ENCODE measurements at places on chromosomes 6 and 20.
A peak's percentile ranks its signal among the peaks of the same experiment; 100 is the strongest.

GRCh38 chr6:139531148-139532115 is 157.0 kb upstream of the CITED2 start:
- no peak for DNase-seq

GRCh38 chr6:75643173-75643572 is 41.5 kb downstream of the SENP6 start:
- DNase-seq: no peak

- no peak for DNase-seq
Measured at GRCh38 chr6:98877250-98877649, 42.9 kb downstream of the POU3F2 start.

- DNase-seq: no peak
Measured at GRCh38 chr6:129696028-129696418, 14.0 kb downstream of the ARHGAP18 start.

DNA sequence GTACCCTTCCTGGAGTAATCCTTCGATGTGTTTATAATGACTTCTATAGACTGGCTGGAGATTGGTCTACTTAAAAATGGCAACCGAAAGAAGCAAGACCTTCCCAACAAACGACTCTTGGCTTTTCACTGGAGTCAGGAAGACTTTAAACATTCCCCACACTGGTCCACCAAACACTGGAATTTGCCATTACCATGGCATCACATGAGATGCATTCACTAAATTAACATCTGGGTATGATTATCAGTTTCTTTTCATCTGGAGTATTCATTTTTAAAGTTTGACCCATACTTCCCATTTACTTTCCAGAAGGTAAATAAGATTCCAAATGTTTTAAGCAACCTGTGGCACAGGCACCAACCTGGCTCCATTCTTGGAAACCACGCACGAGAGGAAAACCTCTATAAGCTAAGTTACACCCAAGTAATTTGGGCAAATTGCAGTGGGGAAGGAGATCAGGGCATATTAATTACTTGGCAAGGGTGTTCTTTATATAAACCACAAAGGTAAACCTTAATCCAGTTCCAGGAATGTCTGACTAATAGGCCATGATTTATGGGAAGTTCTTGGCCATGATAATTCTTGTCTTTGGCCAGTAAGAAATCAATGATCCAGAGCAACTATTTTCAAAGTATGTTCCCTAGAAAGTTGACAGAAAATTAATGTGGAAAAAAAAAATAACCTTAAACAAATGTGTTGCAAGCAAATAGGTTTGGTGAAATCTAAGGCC is 190.0 kb upstream of the COL21A1 start:
- no peak for DNase-seq

DNA sequence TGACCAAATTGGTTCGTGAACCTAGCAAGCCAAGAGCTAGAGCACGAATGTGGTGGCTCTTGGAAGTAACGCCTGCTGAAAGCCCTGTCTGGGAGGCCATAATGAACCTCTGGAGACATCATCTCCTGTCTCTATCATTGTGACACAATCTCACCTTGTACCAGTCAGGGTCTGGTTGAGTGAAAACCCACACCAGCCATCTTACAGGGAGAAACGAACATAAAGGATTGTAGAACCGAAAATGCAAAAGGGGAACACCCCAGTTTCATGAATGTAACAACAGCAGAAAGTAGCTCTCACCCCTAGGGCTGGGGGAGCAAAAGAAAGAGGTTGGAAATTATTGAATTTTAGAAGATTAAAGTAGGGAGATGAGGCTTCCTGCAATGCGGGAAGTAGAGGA is 50.9 kb upstream of the TAB2 start:
- no peak for DNase-seq

GRCh38 chr20:17615645-17616479 is 46.0 kb downstream of the DSTN start:
- no peak for DNase-seq

DNA sequence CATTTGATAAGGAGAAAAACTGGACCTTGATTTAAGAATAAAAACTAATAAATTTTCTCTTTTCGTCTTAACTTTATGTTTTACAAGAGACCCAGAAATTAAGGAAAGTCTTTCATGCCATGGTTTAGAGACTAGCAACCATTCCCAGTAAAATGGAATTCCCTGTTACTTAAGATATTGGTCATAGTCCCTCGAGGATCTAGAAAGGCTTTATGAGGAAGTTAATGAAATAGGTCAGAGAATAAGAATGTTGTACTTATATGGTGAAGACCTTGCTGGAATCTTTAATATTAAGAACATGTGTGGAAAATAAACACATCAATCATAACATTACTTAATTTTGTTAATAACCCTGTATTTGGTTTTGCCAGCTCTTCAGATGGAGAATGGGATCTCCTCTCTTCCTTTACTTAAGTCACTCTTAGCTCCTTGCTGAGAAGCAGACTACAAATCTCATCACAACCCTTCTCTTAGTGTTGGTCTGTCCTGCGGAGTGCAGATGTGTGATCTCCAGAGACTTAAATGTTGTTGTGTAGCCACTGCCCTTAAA is 382.9 kb downstream of the QKI start:
- DNase-seq: no peak

DNA sequence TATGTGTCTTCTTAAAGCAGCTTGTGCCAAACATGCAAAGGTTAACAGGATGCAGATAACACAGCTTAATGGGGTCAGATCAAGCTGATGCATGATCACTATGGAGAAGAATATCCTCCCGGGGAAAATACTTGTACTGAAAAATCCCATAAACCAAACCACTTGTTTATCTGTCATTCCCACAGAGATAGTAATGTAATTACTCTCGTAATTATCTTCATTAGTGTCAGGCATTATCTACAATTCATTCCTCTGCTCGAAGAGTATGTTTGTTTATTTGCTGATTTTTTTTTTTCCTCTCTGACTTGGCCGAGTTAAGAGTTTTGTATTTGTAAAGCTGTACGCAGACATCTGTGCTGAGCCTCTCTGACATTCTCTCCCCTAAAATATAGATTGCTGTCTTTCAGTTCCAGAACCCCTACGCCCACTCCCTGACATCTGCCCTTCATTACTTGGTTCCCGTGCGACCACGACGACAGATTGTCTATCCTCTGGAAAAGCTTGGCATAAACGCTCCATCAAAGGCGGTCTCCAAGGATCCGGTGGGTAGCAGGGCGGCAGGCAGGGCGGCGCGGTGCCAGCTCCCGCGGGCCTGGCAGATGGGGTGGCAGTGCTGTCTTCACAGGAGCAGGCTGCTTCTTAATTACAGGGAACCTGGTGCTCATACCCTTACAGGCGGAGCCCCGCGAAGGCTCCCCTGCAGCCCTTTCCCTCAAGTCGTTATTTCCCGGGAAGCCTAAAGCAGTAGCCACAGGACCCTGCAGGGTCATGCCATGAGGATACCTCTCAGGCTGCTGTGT is 147.2 kb downstream of the CFAP61 start:
- DNase-seq: no peak

DNA sequence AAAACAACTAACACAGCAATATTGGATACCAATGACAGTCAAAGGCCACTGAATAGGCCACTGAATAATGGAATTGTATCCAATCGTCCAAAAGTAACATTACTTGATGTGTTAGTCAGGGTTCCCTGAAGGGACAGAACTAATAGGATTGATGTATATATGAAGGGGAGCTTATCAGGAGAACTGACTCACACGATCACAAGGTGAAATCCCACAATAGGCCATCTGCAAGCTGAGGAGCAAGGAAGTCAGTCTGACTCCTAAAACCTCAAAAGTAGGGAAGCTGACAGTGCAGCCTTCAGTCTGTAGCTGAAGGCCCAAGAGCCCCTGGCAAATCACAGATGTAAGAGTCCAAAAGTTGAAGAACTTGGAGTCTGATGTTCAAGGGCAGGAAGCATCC is 571.4 kb downstream of the PRKN start:
- no peak for DNase-seq

- DNase-seq: no peak
Measured at GRCh38 chr20:57375652-57376230, 15.5 kb upstream of the RBM38 start.

GRCh38 chr6:150528648-150529285 is 70.9 kb upstream of the PLEKHG1 start:
- DNase-seq: no peak

DNA sequence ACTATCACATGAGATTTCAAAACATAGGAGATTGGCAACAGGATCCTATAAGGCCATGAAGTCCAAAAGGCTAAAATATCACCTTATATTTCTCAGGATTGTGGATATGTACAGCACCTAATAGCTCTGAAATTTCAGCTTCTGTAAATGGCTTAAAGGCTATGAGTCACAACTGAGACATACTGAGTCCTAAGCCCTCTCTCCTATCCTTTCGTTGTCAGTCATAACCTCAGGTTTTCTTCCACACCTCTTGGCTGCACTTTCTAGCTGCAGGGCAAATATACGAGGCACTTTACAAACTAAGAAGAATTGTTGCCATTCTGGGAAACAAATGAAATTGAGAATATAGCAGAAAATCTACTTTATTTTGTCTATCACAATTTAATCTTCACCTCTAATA is 969.9 kb upstream of the EPHA7 start:
- no peak for DNase-seq

DNA sequence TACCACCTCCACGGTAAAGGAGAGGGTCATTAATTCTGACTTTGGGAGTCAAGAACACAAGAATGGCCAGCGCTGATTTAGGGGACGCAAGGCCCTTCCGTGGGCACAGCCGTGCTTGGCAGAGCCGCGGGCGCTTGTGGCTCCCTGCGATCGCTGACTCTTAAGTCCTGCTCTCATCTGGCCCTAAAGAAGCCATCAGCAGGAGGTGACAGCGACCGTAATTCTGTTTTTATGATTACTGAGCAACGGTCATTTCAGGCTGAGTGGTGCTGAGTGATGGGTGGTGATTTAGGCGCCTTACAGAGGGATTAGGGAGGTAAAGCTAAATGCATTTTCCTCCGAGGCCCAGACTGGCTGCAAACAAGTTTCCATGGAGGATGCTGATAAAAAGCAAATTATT is 364.6 kb upstream of the SULF2 start:
- no peak for DNase-seq

DNA sequence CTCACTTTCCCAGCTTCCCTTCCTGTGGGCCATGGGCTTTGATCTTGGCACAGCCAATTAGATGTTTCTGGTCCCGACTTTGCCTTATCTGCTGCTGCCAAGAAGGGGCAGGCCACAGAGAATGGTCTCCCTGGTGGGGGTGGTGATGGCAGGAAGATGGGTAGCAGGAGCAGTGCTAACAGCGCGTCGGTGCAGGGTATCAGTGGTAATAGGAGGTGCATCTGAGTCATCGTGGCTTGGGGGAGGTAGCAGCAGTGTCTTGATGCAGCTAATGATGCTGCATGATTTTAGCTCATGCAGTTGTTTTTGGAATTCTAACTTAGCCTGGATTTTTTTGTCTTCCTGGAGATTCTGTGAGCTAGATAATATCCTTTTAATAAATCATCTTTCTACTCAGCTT is 18.9 kb upstream of the MAS1 start:
- no peak for DNase-seq

DNA sequence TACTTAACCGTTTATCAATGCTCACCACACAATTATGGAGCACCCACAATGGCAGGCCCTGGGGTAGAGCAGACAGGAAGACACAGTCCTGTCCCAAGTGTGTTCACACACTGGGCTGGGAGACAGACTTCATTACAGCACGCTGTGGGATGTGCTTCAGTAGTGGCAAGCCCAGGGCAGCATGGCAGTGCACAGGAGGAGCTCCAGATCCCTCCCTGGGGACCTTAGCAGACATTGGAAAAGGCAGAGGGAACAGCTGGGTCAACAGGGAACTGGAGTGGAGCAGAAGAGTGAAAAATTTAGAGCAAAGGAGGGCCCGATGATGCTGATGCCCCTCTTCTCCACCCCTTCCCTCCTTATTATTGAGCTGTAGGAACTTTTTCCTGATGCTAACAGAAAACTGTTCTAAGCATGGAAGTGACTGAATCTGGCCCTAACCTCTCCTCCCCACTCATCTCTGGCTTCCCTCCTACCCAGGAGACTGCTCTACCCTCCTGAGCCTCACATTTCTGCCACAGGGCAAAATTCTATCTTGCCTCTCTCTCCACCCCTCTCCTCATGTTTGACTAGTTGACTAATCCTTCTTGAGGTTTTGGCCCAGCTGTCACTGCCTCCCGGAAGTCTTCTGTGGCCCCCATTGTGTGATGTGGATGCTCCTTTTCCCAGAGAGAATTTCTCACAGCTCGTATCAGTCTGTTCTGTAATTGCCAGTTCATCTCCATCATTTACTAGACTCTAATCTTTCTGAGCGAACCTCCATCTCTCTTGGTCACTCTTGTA is 41.3 kb upstream of the NOP56 start:
- DNase-seq: no peak

- peak; percentile 60 for DNase-seq
Measured at GRCh38 chr6:136113736-136114173, 136.4 kb downstream of the MTFR2 start.

DNA sequence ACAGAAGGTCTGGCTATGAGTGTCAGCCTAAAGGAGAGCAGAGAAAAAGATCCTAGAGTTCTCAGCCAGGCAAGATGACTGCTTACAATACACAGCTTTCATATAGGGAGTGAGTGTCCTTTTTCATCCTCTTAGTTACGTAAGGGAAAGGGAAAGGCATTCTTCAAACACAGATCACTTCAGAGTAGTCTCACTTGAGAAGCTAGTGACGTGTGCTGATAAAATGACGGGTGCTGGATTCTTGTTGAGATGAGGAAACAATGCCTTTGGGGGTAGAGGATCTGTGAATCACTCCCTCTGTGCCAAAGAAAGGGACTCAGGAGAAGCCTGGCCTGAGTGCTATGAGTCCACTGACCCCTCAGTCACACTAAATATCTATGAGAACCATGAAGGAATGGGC is 117.3 kb downstream of the QRSL1 start:
- DNase-seq: no peak

- peak; percentile 82 for DNase-seq
Measured at GRCh38 chr6:133548423-133549159, 307.4 kb downstream of the EYA4 start.

DNA sequence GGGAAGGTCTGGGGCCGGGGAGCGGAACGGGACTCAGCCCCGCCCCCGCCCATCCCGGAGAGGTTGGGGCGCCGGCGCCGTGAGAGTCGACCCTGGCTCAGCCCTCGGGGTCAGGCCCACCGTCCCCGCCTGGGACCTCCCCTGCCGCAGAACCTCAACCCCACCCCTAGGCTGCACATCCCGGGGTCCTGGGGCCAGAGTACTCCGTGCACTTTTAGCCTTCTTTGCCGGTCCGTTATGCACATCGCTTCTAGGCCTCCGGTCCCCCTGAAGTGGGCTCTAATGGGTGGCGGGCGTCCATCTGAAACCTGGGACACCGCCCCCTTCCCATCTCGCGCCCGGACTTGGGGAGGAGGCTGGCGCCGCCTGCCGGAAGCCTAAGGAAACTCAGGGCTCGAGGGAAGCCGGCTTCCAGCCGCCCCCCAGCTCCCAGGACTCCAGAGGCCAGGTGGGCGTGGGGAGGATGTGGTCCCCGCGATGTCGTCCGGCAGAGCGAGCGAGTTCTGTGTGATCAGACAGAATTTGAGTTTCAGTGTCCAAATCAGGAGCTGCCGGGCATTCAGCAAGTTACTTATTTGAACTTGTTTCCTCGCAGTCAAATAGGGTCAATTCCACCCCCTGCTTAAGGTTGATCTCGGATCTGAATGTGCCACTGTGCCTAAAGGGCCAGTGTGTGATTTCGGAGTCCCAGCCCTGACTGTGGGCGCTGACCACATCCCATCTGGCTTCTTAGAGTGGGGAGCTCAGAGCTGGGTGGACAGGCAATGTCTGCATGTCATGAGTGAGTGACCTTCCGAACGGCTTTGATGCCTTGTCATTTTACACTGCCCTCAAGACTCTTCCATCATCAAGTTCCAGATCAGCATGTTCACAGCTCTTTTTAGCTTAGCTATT is 47.6 kb downstream of the CPXM1 start:
- DNase-seq: no peak
